ENCODE measurements at places on chromosomes 3 and 15. TPM values are rescaled to one million over a fixed set of nuclear protein-coding genes. Genes with fewer than 3 reads are reported as not detected.

- DNase-seq, result no peak
- H3K27me3 ChIP-seq, result no peaks in the 10 kb centered on the region
- H3K36me3 ChIP-seq, result no peaks in the 10 kb centered on the region
- H3K4me3 ChIP-seq, result no peak overlapping the region
Observed at GRCh38 chr3:20846066-20846465, 660.1 kb upstream of the SGO1 start.

DNA sequence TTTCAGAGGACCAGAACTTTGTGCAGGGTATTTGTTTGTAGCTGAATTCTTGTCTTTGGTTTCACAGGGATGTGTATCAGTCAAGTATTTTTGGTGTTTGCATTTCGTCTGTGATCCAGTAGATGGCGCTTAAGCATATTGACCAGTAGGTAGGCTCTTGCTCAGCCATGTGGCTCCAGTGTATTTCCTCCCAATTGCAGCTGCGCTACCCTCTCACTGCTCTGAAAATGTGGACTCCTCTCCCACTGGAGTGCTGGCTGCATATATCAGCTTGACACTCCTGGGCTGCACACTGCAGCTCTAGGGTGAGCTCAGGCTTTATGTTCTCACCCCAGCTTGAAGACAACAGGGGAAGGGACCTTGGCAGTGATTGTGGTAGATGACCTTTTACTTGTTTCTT, 1264.3 kb upstream of the ALCAM start:
- H3K36me3 ChIP-seq, result no peaks in the 10 kb centered on the region
- H3K27ac ChIP-seq, result no peak overlapping the region
- H3K4me1 ChIP-seq, result no peaks in the 10 kb centered on the region
- no peak overlapping the region for H3K4me3 ChIP-seq

The CDC25A gene
- total RNA-seq, result 23.5 TPM

The CLDN16 gene
- total RNA-seq, result not detected

GRCh38 chr15:100807028-100807427, 72.6 kb upstream of the ALDH1A3 start:
- no peak for DNase-seq
- H3K27me3 ChIP-seq, result peaks cover 7% of the 10 kb centered on the region

The KCNMB2 gene
- not detected for total RNA-seq

The ACAP2 gene
- 79.1 TPM for total RNA-seq

DNA sequence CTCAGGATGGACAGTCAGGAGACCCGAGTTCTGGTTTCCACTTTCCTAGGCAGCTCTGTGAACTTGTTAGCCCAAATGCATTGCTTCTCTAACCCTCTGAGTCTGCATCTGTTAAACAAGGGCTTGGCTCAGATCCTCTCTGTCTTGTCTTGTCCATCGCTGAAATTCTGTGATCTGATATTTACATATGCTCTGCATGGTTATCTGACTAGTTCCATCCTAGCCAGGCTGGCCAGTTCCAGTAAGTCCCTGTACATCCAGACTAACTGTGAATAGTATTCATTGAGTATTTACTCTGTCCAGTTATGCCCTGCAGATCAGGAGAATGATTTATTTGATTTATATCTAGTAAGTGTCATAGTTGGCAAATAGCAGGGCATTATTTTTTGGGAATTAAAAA, 27.0 kb upstream of the SV2B start:
- no peak for DNase-seq
- no peaks in the 10 kb centered on the region for H3K36me3 ChIP-seq
- no peak overlapping the region for H3K27ac ChIP-seq
- no peak overlapping the region for H3K4me3 ChIP-seq
- no peaks in the 10 kb centered on the region for H3K4me1 ChIP-seq

- peaks cover 84% of the 10 kb centered on the region for H3K4me1 ChIP-seq
- peak overlapping the region; percentile 41 for H3K27ac ChIP-seq
- peak; percentile 5 for DNase-seq
- H3K36me3 ChIP-seq, result peaks cover 11% of the 10 kb centered on the region
Observed at GRCh38 chr15:31268911-31269784, 57.5 kb upstream of the KLF13 start.

DNA sequence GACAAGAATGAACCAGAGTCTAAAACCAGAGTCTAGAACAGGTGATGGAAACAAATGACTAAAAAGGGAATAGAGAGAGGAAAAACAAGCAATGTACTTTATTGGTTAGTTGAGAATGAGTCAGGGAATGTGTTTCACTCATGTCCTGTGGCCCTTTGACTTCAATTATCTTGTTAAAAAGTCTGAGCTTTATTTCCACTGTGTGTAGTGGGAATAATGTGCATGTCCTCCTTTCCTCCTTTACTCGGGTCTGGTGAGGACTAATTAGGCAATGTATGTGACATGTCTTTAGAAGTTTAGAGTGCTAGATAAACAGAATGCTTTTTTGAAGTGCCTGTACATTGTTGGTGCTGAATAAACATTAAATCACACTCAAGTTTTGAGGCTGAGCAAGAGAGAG, 21.3 kb downstream of the LSAMP start:
- H3K36me3 ChIP-seq, result no peaks in the 10 kb centered on the region
- no peak overlapping the region for H3K4me3 ChIP-seq
- no peaks in the 10 kb centered on the region for H3K4me1 ChIP-seq
- H3K27ac ChIP-seq, result no peak overlapping the region
- no peak for DNase-seq

The ALS2CL gene
- 16.6 TPM for total RNA-seq

Measured in activated CD4-positive, alpha-beta T cell treated with anti-CD3 and anti-CD28 coated beads, Interleukin-2, amount 10 ng/mL, durations not matched to agents 7 days and 5 days (primary cell).